H7 (cell line): ENCODE measurements at places on chromosomes 12 and 14. TPM values are rescaled to one million over a fixed set of nuclear protein-coding genes. Genes with fewer than 3 reads are reported as not detected.

The OR9K2 gene
- not detected in 2 replicates for total RNA-seq

The LRIG3 gene
- 27.1 and 51.7 TPM in 2 replicates for total RNA-seq

The CLEC6A gene
- 0.07 and 0.31 TPM in 2 replicates for total RNA-seq

The IL31 gene
- not detected in 2 replicates for total RNA-seq

The FGD4 gene
- total RNA-seq = 24.0 and 36.5 TPM in 2 replicates

The RPGRIP1 gene
- total RNA-seq = 0.11 and 0.14 TPM in 2 replicates

The KCNA5 gene
- total RNA-seq = 0.85 and 1.7 TPM in 2 replicates

The TNFAIP2 gene
- total RNA-seq = 30.1 and 38.7 TPM in 2 replicates

The COL2A1 gene
- total RNA-seq = 2.0 and 4.6 TPM in 2 replicates

The VWF gene
- total RNA-seq = 1.6 and 2.3 TPM in 2 replicates

The NCKAP5L gene
- total RNA-seq = 20.0 and 22.3 TPM in 2 replicates

The OTOGL gene
- total RNA-seq = 0.22 and 0.31 TPM in 2 replicates

The P2RX2 gene
- 0.15 and 0.28 TPM in 2 replicates for total RNA-seq

The GPATCH2L gene
- total RNA-seq = 43.1 and 46.0 TPM in 2 replicates

The TSPAN9 gene
- total RNA-seq = 20.5 and 22.4 TPM in 2 replicates

The YBX3 gene
- total RNA-seq = 108 and 140 TPM in 2 replicates

The PMEL gene
- 28.4 and 38.1 TPM in 2 replicates for total RNA-seq

The KLHDC1 gene
- total RNA-seq = 0.07 and 0.38 TPM in 2 replicates

The SLC38A4 gene
- total RNA-seq = 0.62 and 1.3 TPM in 2 replicates

The KRT82 gene
- not detected in 2 replicates for total RNA-seq

The KIF26A gene
- total RNA-seq = 59.2 and 61.0 TPM in 2 replicates

The SPTB gene
- 0.17 and 0.22 TPM in 2 replicates for total RNA-seq

The POLE2 gene
- 30.8 and 36.5 TPM in 2 replicates for total RNA-seq

The SIX6 gene
- 0.04 and 0.07 TPM in 2 replicates for total RNA-seq

The TTC6 gene
- total RNA-seq = 0.59 and 0.90 TPM in 2 replicates

The LRFN5 gene
- 5.4 and 7.5 TPM in 2 replicates for total RNA-seq

The SLC7A8 gene
- 66.7 and 79.1 TPM in 2 replicates for total RNA-seq

The ANG gene
- total RNA-seq = 19.4 and 23.5 TPM in 2 replicates
